ENCODE measurements at places on chromosomes 5 and 9.

DNA sequence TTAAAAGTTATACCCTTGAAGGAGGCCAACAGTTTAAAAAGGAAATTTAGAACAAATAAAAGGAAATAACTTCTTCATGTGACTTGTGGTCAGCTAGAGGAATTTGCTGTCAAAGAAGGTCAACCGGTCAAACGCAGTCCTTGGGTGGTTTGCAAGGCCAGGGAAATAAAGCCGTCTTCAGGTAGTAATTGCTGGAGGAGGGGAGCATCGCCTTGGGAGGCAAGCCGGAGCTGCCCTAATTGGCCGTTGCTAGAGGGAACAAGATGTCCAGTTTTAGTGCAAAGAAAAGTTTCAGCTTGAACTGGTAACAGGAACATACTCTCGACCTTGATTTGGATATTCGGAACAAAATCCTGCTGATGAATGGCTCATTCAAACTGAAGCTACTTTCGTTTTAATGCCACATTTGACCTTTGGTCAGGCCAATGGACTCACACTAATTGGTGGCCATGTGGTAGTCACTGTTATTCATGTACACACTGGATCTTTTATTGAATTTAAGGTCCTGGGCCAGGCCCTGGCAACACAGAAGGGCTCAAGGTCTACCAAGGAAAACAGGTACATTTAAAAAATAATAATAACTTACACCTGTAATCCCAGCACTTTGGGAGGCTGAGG lies 47.0 kb upstream of the MYO10 start:
- DNase-seq = no peak

GRCh38 chr5:41193456-41194205 lies 19.7 kb downstream of the C6 start:
- no peak for DNase-seq

DNA sequence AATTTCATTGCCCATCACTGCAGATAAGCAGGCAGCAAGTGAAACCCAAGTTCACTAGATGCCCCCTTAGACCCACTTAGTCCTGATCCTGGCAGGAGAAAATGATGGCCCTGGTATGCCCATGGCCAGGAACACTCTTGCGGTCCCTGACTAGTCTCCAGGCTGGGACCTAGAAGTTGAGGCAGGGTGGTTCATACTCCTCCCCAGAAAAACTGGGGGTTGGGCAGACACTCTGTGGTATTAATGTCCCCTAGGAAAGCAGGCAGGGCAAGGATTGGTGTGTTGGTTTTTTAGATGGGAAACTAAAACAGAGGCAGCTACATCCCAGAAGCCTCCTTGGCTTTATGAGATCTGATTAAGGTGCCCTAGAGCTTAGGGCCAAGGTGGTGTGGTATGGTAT lies 13.1 kb downstream of the LHX6 start:
- no peak for DNase-seq

- no peak for DNase-seq
Observed at GRCh38 chr9:88954066-88954465, 37.2 kb upstream of the S1PR3 start.

- no peak for DNase-seq
Observed at GRCh38 chr5:125834438-125835115, 588.6 kb upstream of the GRAMD2B start.

GRCh38 chr5:61148515-61148914 lies 13.8 kb downstream of the SMIM15 start:
- DNase-seq = no peak

- DNase-seq = no peak
Observed at GRCh38 chr9:113624721-113625120, 161.2 kb downstream of the RGS3 start.

DNA sequence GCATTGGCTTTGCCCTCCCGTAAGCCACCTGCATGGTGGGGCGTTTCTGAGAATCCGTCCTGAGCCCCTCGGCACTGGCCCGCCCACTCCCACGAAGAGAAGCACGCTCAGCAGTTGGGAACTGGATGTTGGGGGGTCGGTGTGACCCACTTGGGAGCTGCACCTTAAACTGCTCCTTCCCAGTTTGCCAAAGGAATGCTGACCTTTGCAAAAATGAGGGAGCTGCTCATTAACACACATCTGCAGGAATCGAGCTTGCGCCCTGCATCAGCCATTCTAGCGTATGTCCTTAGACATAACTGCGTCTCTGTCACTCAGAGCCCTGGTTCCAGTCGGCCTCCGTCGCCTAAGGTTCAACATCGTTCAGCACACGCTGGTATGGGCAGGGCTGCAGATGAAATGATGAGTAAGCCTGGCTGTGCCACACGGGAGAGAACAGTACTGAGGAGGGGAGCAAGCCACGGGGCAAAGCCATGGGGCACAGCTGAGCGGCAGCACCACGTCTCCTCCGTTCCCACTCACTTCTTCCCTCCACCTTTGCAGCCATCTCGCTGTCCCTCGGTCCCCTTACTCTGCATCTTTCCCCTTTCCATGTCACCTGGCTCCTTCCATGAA lies 28.8 kb upstream of the NCS1 start:
- no peak for DNase-seq

- no peak for DNase-seq
Observed at GRCh38 chr9:88819476-88819875, 171.8 kb upstream of the S1PR3 start.

- no peak for DNase-seq
Observed at GRCh38 chr5:176771102-176771845, 39.1 kb upstream of the UNC5A start.

- no peak for DNase-seq
Observed at GRCh38 chr9:127931092-127931881, 710 bp upstream of the PIP5KL1 start.

- no peak for DNase-seq
Observed at GRCh38 chr5:72145348-72145747, 38.1 kb downstream of the MAP1B start.

GRCh38 chr9:5793812-5794211 lies 39.1 kb downstream of the ERMP1 start:
- DNase-seq = no peak

- no peak for DNase-seq
Observed at GRCh38 chr5:90878081-90878480, 319.5 kb downstream of the ADGRV1 start.

DNA sequence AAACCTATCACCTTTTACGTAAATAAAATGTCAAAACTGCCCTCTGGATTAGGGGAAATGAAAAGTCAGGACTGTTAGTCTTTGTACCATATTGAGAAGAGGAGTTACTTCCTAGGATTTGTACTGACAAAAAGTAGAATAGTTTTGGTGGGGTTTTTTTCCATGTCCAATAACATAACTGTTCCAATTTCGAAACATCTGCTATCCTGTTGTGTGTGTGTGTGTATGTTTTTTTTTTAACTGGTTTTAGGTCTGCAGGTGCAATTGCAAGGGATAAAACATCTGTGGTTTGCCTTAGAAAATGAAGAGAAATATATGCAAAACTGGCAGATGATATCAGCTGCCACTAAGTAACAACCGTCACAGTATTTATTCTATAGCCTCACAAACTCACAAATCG lies 506.8 kb downstream of the NFIB start:
- DNase-seq = no peak

DNA sequence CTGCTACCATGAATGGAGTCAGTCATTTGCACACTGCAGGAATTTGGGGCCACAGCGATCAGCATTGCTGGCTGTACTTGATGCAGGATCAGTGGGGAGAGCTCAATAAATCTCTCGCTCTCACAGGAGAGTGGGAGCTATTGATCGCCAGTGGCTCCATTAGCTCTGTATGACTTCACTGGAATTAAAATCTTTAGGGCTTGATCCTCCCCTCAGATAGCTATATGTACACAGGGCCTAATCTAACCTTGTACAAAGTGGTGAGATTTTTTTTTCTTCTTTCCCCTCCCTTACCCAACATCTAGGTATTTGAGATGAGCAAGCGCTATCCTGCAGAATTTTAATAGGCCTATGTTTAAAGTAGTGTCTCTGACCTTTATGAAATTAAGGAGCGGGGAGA lies 84.9 kb downstream of the IZUMO3 start:
- no peak for DNase-seq

DNA sequence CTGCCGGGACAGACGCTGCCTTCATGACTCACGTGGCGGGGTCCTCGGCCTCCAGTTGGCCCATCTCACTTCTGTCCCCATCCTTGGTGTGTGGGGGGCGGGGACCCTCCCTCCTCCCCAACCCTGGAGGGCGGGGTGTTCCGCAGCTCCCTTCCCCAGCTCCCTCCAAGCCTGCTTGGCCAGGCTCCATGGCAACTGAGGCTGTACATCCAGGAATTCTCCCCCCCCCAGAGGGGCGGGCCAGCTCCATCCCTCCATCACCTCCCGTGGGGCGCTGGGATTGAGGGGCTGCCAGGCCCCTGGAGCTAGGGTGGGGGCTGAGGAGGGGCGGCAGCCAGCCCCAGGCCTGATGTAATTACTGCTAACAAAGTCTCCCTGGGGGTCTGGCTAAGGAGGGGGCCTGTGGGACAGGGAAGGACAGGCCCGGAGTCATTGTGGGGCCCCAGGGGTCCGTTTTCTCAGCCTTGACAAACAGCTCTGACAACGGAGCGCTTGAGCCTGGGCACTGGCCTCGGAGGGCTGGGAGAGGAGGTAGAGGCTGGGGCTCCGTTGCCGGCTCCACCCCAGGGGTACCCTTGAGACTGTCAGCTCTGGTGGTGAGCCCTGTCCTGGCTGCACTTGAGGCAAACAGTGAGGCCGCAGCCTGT lies 8.0 kb downstream of the DIPK1B start:
- peak; percentile 15 for DNase-seq

DNA sequence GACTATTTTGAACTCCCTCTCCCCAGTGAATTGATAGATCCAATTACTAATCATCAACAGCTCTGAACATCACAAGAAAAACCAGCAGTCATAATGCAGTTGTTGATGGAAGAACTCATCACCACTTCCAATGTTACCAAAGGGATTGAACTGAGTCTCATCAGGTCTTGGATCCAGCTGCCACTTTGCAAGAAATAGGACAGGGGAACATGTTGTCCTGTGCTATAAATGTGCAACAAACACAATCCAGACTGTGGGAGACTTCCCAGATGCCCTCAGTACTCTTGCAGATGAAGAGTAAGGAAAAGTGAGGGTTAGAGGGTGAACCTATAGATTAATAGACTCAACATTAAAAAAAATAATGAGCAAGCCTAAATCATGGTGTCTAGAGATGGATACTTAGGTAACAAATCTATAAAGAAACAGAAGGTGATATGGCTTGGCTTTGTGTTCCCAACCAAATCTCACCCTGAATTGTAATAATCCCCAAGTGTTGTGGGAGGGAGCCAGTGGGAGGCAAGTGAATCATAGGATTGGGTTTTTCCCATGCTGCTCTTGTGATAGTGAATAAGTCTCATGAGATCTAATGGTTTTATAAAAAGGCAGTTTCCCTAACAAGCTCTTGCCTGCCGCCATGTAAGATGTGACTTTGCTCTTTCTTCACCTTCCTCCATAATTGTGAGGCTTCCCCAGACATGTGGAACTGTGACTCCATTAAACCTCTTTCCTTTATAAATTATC lies 63.4 kb upstream of the PAPPA start:
- DNase-seq = no peak

DNA sequence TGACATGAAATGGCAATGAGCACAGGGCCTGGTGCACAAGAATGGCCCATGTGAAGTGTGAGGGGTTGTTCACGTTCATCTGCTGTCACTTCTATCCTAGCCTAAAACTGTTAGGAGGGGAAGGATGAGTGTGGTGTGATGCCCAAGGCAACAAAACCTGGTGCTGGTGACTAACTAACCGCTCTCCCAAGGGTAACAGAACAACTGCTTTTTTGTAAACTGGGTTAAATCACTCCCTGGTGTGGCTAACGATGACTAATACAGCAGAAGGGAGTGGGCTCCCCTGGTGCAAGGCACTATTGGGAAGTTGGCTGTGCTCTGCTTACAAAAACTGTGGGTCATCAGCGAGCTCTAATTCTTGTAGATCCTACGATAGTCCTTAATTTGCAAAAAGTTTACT lies 103.2 kb upstream of the VCAN start:
- no peak for DNase-seq

DNA sequence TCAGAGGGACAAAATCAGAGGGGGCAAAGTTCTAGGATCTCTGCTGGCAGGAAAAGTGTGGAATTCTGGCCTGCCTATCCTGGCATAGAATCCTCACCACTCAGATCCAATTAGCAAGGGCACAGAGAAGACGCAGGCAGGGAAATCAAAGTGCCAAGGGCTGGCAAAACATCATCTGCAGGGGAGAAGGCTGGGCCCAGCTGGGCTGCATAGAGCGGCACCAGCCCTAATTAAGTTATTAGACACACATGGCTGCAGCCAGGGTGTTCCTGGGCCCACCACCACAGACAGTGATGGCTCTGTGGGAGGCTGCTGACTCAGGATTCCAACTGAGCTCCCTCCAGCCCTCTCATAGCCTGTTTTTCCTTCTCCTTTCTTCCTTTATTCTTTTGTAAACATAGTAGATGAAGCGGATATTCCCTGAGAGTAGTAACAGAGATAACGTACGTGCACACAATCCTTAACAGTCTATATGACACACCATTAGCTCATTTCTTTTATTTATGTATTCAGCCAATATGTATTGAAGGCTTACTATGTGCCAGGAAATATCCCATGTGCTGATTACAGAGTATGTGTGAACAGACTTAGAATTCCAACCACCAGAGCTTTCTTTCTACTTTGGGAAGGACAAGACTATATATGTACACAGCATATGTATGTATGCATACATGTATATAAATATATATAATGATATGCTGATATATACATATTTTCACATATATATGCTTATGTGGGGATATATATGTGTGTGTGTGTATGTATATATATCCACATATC lies 236.1 kb downstream of the ASTN2 start:
- no peak for DNase-seq

GRCh38 chr9:4938496-4938895 lies 46.6 kb upstream of the JAK2 start:
- no peak for DNase-seq

GRCh38 chr5:39025456-39025855 lies 48.7 kb downstream of the RICTOR start:
- no peak for DNase-seq

GRCh38 chr5:135189024-135189423 lies 155.0 kb upstream of the PITX1 start:
- no peak for DNase-seq

GRCh38 chr9:7777771-7778170 lies 21.8 kb downstream of the DMAC1 start:
- DNase-seq = no peak

GRCh38 chr5:38404667-38405276 lies 146.4 kb downstream of the EGFLAM start:
- peak; percentile 7 for DNase-seq

DNA sequence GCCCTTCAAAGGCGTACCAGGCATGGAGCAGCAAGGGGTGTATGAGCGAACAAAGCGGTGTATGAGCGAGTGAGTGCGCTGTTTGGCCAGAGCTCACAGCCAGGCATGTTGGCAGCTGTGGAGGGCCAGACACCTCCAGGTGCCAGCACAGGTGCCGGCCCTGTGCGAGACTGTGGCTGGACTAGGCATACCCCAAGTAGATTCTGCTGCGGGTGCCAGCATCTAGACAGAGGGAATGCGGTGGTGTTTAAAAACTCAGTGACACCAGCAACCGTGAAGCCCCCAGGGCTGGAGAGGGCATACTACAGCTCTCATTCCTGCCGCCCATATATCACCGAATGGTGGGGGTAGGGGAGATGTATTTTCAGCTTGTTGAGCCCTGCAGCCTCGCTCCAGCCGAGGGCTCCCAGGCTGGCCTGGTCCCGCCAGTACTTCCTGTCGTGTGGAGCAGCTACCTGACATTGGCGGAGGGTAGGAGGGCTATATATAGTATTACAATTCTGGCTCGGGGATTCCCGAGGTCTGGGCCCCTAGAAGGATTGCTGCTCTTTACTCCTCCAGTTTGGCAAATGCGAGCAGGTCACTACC lies 1829.6 kb upstream of the NUDT12 start:
- no peak for DNase-seq

GRCh38 chr9:86846656-86847055 lies 100.7 kb downstream of the GAS1 start:
- no peak for DNase-seq

Data from activated CD4-positive, alpha-beta T cell treated with anti-CD3 and anti-CD28 coated beads, Interleukin-2, Interleukin-6, amounts not matched to agents 100 ng/mL and 50 ng/mL, durations not matched to agents 16 hours and 8 hours (primary cell).